ENCODE measurements at places on chromosomes 2 and 18. TPM values are rescaled to one million over a fixed set of nuclear protein-coding genes. Genes with fewer than 3 reads are reported as not detected.

Gene ZBTB7C
- total RNA-seq, result not detected

Gene CDKL4
- total RNA-seq, result not detected

Gene LYPD6B
- total RNA-seq, result not detected

Gene FLACC1
- total RNA-seq, result 9.6 TPM

Gene CXCR1
- 0.10 TPM for total RNA-seq

Gene EPAS1
- total RNA-seq, result 5.2 TPM

Gene CFAP65
- total RNA-seq, result 0.10 TPM

Gene KCNG2
- total RNA-seq, result 0.10 TPM

Gene MFF
- 61.7 TPM for total RNA-seq

Gene PPP3R1
- 62.1 TPM for total RNA-seq

Gene FEV
- not detected for total RNA-seq

Gene C1QL2
- not detected for total RNA-seq

Gene PARD3B
- total RNA-seq, result 0.94 TPM

Gene PIEZO2
- total RNA-seq, result 0.21 TPM

Gene ABCA12
- not detected for total RNA-seq

Gene CSRNP3
- total RNA-seq, result under 0.01 TPM

Gene ANKRD30B
- total RNA-seq, result not detected

Gene SFT2D3
- total RNA-seq, result 14.8 TPM

Gene PPP1R1C
- not detected for total RNA-seq

Gene TTN
- 47.6 TPM for total RNA-seq

Gene GMPPA
- total RNA-seq, result 12.0 TPM

Gene ANTXR1
- under 0.01 TPM for total RNA-seq

Gene FBLN7
- 7.8 TPM for total RNA-seq

Gene PAX8
- 0.31 TPM for total RNA-seq

Gene GALM
- 13.0 TPM for total RNA-seq

Gene DLX1
- not detected for total RNA-seq

Gene BMP10
- not detected for total RNA-seq

Gene PLCL1
- total RNA-seq, result 23.4 TPM

Gene SERPINB10
- total RNA-seq, result 5.7 TPM

Gene DCAF17
- 19.5 TPM for total RNA-seq

Gene MBD5
- 25.1 TPM for total RNA-seq

Gene GPR45
- not detected for total RNA-seq

Gene ADRA2B
- total RNA-seq, result 1.5 TPM

Gene C2orf72
- total RNA-seq, result not detected

Gene LPIN2
- total RNA-seq, result 51.1 TPM

Gene VPS4B
- total RNA-seq, result 40.8 TPM

Gene SERPINB3
- not detected for total RNA-seq

Gene ELOA2
- total RNA-seq, result under 0.01 TPM

Gene FBXO36
- total RNA-seq, result 1.0 TPM

Gene STPG4
- total RNA-seq, result 1.2 TPM

Gene ANKRD62
- not detected for total RNA-seq

Gene ITPRIPL1
- 4.7 TPM for total RNA-seq

Gene SRBD1
- total RNA-seq, result 49.6 TPM

Gene ANKRD53
- total RNA-seq, result 0.10 TPM

Gene CRACDL
- 1.6 TPM for total RNA-seq

Gene ESPNL
- 0.10 TPM for total RNA-seq

Gene SULT1C2
- not detected for total RNA-seq

Gene GRHL1
- 3.9 TPM for total RNA-seq

Gene FAM168B
- total RNA-seq, result 68.5 TPM

Gene MYOM1
- total RNA-seq, result 0.94 TPM

Gene C2orf15
- 0.21 TPM for total RNA-seq

Gene PSMA8
- 0.42 TPM for total RNA-seq

Gene FOXD4L1
- 0.10 TPM for total RNA-seq

Gene CTDP1
- 34.8 TPM for total RNA-seq
